ENCODE measurements at places on chromosomes 13 and 19.

- no peak for DNase-seq
Observed at GRCh38 chr19:55598034-55598433, 1.3 kb downstream of the FIZ1 start.

GRCh38 chr13:103029798-103030197 lies 36.4 kb downstream of the SLC10A2 start:
- no peak for DNase-seq

DNA sequence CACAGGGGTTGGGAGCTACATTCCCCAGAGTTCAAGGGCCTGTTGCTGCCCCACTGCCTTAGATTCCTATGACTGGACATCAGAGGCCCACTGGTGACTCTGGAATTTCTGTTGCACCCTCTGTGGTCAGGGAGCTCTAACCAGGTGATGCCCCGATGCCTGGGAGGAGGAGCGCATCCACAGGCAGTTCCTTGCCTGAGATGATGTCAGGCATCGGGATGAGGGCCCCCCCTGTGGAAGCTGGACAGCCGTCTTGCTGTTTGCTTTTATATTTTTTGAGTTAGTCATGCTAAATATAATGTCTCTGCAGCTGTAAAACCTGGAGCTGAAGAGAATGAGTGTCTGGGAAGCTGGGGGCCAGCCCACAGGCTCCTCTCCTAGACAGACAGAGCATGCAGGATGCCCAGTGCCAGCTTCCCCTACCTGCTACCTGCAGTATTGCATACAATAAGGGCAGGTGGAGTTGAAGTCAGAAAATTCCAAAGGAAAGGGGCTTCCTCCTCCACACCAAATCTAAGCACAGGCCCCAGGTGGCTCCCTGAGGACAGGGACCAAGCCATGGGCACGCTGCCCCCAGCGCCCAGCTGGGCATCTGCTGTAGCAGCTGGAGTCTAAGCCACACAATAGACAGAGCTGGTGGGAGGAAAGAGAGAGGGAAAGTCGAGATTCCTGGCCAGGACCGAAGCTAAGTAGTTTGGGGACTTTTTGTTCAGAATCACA lies 16.2 kb downstream of the COL4A2 start:
- DNase-seq: no peak

GRCh38 chr13:29909975-29910674 lies 59.7 kb upstream of the UBL3 start:
- DNase-seq: no peak

DNA sequence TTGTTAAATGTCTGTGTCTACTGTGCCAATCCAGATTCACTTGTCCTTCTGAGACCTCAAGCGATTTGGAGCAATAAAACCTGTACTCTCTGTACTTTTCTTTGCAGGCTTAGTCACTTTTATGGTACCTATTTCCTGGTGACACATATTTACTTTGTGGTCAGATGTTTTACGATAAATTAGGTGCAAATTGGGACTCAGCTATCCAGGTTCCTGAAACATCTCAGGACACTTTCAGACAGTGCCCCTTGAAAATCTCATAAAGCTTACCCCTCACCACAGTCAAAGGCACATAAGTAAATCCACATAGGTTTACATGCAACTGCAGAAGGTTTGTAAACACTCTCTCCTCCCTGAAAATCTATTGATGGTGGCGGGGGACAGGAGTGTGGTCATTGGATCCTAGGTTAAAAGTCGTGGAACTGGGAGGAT lies 438.8 kb downstream of the EFNB2 start:
- DNase-seq: no peak

GRCh38 chr13:111659842-111660241 lies 339.4 kb downstream of the TEX29 start:
- DNase-seq: no peak

DNA sequence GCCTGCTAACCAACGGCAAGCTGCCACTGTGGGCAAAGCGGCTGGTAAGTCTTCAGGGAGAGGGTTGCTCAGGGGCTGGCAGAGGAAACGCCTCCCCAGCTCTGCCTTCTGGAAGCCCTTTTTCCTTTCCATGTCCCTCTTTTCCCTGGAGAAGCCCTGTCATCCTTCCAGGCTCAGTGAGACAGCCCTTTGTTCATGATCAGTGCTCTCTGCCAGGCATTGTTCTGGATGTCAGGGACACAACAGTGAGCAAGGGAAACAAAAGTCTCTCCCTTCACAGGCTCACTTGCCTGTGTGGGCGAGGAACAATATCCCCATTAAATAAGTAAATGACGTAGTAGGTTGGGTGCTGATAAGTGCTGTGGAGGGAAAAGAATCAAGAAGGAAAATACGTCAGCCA lies 13.9 kb upstream of the OVOL3 start:
- no peak for DNase-seq

GRCh38 chr13:44549476-44549875 lies 26.7 kb downstream of the TSC22D1 start:
- no peak for DNase-seq

GRCh38 chr19:16882146-16882545 lies 6.7 kb upstream of the F2RL3 start:
- DNase-seq: no peak
